ENCODE measurements at places on chromosomes 5 and 9. TPM values are rescaled to one million over a fixed set of nuclear protein-coding genes. Genes with fewer than 3 reads are reported as not detected.

DNA sequence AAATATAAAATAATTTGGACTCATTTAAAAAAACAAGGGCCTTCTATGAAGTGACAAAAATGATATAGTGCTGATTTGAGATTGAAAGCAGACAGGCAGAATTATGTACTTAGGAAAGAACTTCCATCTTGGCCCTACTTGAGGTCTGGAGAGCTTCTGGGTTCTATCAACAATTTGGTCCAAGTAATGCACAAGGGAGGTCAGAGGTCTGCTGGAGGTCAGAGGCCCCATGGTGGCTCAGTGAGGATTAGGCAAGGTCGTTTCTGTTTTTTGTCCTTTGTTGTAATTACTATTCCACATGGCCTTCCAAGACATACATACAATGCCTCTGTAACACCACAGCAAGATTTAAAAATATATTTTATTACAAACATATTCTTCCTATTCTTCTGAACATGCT lies 37.2 kb downstream of the NUDT12 start:
- H3K27me3 ChIP-seq, result no peaks in the 10 kb centered on the region
- H3K4me1 ChIP-seq, result no peaks in the 10 kb centered on the region
- H3K36me3 ChIP-seq, result no peaks in the 10 kb centered on the region
- H3K4me3 ChIP-seq, result no peak overlapping the region
- H3K27ac ChIP-seq, result no peak overlapping the region

DNA sequence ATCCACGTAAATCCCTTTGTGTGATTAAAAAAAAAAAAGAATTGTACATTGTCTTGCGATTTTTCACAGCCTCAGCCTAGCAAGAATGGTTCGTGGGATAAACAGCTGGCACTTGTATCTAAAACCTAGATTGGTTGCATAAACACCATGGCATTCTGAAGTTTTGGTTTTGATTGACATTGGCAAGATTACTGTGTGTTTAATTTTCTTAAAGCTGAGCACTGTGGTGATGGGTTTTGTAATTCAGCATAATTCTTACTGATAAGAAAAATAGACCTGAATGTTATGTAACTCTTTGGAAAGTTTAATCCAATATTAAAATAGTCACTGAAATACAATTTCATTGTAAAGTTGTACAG lies 23.4 kb upstream of the ANKRD18A start:
- H3K4me3 ChIP-seq, result no peak overlapping the region
- no peak overlapping the region for H3K27ac ChIP-seq
- no peaks in the 10 kb centered on the region for H3K4me1 ChIP-seq

Gene DRD1
- not detected for total RNA-seq

DNA sequence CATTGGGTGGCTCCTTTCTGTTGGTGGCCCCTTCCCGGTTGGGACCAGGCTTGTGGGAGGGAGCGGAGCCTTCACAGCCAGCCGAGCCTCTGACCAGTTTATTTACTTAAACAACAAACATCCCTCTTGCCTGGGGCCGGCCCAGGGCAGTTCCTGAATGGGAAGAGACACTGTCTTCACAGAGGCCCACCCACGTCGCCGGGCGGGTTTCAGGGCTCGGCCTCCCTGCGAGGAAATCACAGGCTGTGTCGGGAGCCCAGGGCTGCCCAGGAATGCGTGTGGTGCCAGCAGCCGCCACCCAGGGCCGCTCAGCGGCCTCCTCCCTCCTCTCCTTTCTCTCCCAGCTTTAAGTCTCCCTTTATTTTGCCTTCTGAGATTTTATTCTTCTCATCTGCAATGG lies 132.5 kb downstream of the HSD17B3 start:
- no peak overlapping the region for H3K27ac ChIP-seq
- no peaks in the 10 kb centered on the region for H3K4me1 ChIP-seq
- no peak overlapping the region for H3K4me3 ChIP-seq
- H3K27me3 ChIP-seq, result peaks cover 3% of the 10 kb centered on the region
- no peaks in the 10 kb centered on the region for H3K36me3 ChIP-seq

- H3K36me3 ChIP-seq, result no peaks in the 10 kb centered on the region
- H3K4me3 ChIP-seq, result no peak overlapping the region
- H3K27ac ChIP-seq, result no peak overlapping the region
- DNase-seq, result no peak
- H3K4me1 ChIP-seq, result no peaks in the 10 kb centered on the region
Measured at GRCh38 chr9:130908146-130908877, 11.7 kb upstream of the QRFP start.

Gene CCNI2
- 0.53 TPM for total RNA-seq

GRCh38 chr9:25990376-25990775 lies 312.1 kb upstream of the TUSC1 start:
- no peak overlapping the region for H3K4me3 ChIP-seq
- H3K4me1 ChIP-seq, result no peaks in the 10 kb centered on the region
- no peak for DNase-seq

DNA sequence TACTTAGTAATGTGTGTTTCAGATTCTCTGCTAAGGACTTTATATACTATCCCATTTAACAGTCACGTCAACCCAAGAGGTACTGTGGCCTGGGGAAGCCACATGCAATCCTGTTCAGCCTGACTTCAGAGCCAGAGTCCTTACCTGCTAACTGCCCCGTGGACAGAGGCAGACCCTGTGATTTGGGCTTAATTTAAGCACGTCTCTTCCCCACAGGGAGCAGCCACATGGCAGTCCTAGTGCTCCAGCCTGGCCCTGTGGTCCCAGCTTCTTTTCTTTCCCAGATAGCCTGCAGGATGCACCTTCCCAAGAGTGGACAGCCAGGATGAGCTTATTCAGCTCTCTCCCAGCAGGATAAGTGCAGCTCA lies 71.5 kb downstream of the PDE8B start:
- no peak overlapping the region for H3K27ac ChIP-seq
- no peak overlapping the region for H3K4me3 ChIP-seq
- H3K4me1 ChIP-seq, result no peaks in the 10 kb centered on the region
- H3K36me3 ChIP-seq, result no peaks in the 10 kb centered on the region
- DNase-seq, result no peak
- H3K27me3 ChIP-seq, result peaks cover 8% of the 10 kb centered on the region

DNA sequence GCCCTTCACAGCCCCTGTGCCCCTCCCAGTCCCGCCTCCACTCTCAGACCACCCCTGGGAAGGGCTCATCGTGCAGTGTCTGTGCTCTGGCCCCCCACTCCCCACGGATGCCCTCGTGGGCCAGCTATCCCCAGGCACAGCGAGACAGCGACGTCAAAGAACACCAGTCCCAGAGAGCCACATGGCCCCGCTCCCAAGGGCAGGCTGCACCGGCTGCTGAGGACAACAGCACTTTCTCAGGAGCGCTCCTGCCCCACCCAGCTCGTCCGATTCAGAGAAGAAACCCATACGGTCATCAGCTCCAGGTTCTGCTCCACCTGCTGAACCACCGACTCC lies 4.8 kb upstream of the SNAPC4 start:
- peaks cover 19% of the 10 kb centered on the region for H3K36me3 ChIP-seq
- H3K27me3 ChIP-seq, result no peaks in the 10 kb centered on the region
- H3K4me3 ChIP-seq, result no peak overlapping the region

Gene PCDHB13
- total RNA-seq, result 0.77 TPM
